ENCODE measurements at places on chromosomes 6 and 20. TPM values are rescaled to one million over a fixed set of nuclear protein-coding genes. Genes with fewer than 3 reads are reported as not detected.

CST11 gene
- not detected for polyA plus RNA-seq

TPBG gene
- polyA plus RNA-seq, result 1.7 TPM

SLC25A27 gene
- polyA plus RNA-seq, result not detected

PDCD2 gene
- 127 TPM for polyA plus RNA-seq

DNA sequence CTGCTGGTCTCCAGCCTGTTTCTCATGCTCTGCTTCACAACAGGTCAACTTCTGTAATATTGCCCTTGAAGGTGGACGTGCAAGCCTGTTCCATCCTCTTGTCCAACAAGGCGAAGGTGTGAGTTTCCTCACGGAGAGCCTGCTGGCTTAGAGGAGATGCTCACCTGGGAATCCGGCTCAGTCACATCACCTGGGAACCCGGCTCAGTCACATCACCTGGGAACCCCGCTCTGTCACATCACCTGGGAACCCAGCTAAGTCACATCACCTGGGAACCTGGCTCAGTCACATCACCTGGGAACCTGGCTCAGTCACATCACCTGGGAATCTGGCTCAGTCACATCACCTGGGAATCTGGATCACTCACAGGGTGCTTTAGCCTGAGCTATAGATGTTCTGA, 230.1 kb downstream of the ERMARD start:
- DNase-seq, result no peak

DNA sequence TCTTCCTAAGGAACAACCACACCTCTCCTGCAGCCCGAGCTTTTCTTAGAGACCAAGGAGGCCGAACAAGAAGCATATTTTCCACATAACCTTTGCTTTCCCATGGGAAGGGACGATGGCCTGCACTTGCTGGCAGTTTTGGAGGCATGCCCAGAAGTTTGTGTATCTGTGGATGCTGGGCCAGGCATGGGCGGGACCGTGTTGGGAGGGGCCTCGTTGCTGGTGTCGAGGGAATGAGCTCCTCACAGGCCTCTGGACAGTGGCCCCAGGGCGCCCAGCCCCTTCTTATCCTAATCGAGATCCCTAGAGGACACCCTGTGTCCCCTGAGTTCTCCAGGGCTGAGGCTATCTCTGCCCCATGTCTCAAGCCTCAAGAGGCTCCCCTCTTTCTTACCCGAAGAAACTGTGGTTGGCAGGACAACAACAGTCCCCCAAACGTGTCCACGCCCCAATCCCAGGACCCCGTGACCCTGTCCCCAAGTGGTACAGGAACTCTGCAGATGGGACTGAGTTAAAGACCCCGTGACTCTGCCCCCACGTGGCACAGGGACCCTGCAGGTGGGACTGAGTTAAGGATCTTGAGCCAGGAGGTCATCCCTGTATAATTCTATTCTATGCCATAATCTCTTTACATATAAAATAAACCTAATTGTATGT, 99.5 kb upstream of the BHLHE23 start:
- DNase-seq, result no peak

DNA sequence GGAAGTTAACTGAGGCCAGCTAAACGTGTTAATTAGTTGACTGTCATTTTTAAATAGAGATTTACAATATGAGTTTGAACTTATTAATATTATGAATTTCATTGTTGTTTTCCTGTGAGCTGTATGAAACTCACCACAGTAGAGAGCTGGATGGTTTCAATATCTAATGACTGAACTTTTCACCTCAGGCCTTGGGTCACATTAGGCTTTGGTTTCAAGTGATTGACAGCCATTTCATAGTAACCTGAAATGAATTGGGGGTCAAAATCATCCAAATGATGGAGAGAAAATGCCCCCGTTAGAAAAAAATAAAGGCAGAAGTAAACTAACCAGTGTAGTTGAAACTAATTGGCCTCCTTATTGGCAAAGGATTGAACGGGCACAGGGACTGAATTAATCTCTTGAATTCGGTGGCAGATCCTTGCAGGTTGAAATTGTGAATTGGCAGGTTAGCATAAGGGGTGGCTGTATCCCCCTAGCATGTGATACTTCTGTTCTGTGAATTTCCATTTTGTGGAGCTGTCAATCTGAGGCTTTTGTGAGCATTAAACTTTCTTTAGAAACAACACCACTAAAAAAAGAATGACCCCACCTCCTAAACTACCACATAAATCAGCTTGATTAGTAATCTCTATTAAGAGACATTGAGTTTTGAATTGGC, 155.1 kb upstream of the MMS22L start:
- no peak for DNase-seq

GRCh38 chr6:18406955-18407749, 20.0 kb downstream of the RNF144B start:
- DNase-seq, result no peak

DNA sequence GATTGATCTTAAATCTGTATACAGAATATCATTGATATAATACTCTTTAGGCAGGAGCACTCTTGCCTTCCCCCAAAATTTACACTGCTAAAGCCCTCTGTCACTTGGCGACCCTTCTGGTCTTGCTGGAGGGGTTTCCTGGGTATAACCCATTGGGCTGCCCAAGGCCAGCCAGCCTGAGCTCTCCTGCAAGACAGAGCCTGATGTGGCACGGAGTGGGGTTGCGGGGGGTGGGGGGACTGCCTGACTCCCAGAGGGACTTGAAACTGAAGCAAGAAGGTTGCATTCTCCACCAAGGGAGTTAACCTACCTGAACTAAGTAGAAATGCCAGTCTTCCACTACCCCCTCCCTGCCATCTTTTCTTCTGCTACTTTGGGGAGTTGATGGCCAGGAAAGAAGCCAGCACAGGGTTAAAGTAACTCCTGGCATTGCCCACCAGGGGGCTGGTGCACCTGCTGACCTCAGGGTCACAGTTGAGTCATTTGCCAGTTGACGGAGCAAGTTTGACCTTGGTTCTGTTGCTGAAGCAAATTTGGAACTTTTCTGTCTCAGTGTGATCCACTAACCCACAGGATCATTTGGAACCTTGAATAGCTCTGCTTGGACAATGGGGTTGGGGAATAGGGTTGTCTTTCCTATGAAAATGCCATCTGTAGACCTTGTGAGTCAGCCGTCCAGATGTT, 79.4 kb downstream of the ASXL1 start:
- DNase-seq, result no peak

GRCh38 chr20:54532573-54532972, 57.2 kb downstream of the DOK5 start:
- DNase-seq, result no peak

GRCh38 chr6:130515306-130515705, 149.5 kb downstream of the TMEM200A start:
- DNase-seq, result no peak

DNA sequence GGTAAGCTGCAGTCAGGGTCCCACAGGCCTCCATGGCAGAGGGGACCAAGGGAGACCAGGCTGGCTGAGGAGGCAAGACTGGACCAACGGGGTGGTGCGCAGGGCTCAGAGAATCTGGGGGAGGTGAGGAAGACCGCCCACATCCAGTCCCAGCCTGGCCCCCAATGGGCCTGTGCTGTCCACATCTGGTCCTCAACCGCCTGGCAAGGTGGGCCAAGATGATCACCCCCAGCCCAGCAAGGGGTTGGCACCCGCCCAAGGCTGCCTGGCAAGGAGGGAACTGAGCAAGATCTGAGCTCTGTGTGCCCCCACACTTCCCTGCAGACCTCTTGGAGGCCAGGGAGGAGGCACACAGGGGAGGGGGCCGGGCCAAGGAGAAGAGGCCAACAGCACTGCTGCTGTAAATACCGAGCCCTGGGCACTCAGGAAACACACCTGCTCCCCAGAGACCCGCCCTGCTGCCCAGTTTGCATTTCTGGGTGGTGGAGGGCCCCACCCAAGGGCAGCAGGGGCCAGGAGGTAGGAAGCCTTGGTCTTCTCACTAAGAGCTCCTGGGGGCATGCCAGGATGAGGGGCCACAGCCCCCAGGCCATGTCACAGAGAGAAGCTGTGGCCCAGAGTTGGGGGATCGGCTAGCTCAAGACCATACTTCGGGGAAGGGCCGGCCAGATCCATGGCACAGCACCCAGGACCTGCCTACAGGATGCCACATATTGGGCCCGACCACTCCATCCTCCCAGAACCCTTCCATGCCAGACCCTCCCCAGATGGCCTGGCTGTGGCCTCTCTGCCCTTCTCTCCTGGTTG, 109.6 kb downstream of the ASXL1 start:
- no peak for DNase-seq

Data from CD4-positive, alpha-beta memory T cell (primary cell).